ENCODE measurements at places on chromosomes 5 and 9.

- no peak for DNase-seq
Observed at GRCh38 chr5:74200560-74200959, 440.0 kb downstream of the ENC1 start.

- no peak for DNase-seq
Observed at GRCh38 chr9:123389070-123389469, 33.1 kb downstream of the CRB2 start.

DNA sequence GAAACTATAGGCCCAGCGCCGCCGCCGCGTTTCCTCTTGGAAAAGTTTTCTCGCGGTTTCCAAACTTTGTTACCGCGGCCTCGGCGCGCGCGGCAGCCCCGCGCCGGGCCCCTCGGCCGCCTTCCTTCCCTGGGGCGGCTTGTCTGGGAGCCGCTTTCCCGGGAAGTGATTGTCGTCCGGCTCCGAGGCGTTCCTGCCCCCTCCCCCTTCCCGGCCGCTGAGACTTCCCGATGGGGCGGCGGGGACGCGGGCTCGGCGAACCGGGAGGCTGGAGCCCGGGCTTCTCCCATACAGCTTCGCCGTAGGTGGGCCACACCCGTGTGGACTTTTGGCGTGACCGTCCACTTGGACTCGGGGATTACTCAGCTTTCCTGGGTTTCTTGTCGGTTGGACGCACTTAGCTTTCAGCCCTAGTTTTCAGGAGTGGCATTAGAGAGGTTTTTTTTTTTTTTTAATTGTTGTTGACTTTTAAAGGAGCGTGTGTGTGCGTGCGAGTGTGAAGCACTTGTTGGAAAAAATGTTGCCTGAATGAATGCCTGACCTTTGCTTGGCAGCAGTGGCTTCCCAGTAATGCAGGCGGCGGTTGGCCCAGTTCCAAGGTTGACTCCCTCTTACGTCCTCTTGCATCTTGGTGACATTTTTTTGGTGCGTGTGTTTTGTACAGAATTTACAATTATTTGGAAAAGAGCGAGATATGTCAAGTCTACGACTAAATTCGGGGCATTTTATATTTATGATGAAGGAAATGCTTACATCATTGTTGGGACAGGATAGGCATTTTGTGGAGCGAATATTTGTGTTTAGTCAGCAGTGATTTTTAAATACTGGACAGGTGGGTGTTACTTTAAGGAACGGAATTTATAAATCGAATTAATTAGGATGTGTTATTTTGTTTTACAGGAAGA, 821 bp downstream of the CTNNA1 start:
- no peak for DNase-seq

- no peak for DNase-seq
Observed at GRCh38 chr9:14533867-14534640, 159.2 kb downstream of the ZDHHC21 start.

- no peak for DNase-seq
Observed at GRCh38 chr5:102857076-102857818, 102.1 kb downstream of the PAM start.

- no peak for DNase-seq
Observed at GRCh38 chr5:118506217-118506852, 482.0 kb downstream of the DTWD2 start.

DNA sequence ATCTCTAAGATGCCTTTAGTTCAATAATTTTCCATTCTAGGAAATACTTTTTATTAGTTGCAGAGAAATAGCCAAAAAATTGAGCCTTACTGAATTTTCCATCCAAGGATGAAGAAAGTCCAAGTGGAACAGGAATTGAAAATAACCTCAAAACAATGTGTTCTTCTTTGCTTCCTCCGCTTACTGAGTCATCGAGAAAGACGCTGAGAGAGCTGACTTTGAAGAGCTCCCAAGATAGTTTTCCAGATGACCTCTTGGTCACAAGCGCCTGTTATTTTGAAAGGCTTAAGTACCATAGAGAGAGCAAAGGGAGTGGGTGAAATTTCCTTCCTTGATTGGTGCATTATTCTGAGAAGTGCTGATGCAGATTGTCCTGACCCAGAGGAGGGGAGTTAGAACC, 253.5 kb upstream of the ATP10B start:
- DNase-seq = no peak

DNA sequence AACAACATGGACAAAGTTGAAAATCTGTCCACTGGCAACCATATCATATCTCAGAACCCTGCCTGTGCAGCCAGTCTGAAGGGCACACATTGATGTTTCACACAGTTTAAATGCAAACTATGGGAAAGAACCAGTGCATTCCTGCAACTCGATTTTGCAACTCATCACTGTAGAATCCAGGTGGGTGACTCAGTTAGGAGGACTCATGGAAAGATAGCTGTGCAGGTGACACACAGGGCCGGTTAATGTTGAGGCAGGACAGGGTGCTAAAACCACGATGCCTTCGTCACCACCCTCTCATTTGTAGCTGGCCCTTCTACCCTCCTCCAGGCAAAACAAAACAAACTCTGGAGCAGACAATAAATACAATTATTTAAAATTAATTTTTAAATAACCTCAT, 62.8 kb downstream of the TLE1 start:
- DNase-seq = no peak

GRCh38 chr5:7410936-7411511, 15.1 kb downstream of the ADCY2 start:
- no peak for DNase-seq

GRCh38 chr9:112094948-112095681, 80.0 kb downstream of the SUSD1 start:
- no peak for DNase-seq

DNA sequence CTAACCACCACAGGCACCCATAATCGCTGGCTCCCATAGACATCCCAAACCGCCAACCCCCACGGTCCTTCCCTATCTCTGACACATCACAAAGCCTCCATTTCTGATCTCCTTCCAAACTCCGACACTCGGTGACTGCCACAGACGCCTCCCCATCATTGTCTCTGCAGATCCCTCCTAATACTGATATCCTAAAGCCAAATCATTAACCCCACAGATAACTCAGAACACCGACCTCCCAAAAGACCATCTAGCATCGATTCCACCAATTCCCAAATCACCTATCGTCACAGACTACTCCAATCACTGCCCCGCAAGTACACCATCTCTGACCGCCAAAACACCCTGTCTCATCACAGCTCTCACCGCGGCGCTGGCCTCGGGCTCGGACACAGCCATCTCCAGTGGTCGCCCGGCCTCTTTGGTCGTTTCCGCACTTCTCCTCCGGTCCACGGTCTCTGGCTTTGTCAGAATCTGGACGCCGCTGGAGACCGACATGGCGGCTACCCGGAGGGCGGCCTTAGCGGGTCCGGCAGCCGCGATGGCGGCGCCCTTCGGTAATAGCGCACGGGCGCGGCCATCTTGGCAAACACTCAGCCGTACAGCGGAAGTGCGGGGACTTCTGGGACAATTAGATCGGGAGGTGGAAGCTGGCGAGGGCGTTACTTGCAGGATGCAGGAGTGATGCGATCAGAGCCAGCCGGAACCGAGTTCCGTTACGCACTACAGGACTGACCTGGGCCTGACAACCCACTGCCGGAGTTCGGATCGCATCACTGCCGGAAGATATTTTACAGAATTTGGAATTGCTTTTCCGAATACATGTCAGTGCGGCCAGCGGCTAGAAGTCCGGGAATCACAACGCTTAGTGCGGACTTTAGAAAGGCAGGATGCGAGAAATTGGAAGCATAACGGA, at the start of gene ZFP37:
Gene ZFP37 (minus strand): TSS at position 534 of the 916 bp plus-strand sequence. CDS start 36 bp downstream, at position 498.
- DNase-seq = peak; percentile 50

- no peak for DNase-seq
Observed at GRCh38 chr5:133337795-133338445, 274.4 kb downstream of the FSTL4 start.

GRCh38 chr5:151630088-151630487, 39.0 kb upstream of the FAT2 start:
- no peak for DNase-seq

DNA sequence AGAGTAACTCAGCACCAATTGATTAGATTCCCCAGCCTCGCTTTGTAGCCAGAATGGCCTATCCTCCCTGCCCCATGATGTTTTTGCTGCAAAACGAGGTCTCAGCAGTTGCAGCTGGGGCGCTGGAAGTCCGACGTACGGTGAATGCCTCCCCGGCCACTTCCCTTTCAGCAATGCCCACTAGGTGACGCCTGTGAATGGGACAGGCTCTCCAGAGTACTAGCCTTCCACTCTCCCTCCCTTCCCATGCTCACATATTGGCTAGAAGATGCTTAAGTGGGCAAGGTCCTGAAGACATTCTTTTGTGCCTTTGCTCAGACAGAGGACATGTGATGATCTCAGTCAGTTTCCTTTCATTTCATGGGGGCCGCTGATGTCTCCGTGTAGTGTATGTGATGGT, 50.8 kb downstream of the DMRT2 start:
- no peak for DNase-seq

GRCh38 chr5:78841767-78842166, 143.3 kb downstream of the ARSB start:
- DNase-seq = no peak

DNA sequence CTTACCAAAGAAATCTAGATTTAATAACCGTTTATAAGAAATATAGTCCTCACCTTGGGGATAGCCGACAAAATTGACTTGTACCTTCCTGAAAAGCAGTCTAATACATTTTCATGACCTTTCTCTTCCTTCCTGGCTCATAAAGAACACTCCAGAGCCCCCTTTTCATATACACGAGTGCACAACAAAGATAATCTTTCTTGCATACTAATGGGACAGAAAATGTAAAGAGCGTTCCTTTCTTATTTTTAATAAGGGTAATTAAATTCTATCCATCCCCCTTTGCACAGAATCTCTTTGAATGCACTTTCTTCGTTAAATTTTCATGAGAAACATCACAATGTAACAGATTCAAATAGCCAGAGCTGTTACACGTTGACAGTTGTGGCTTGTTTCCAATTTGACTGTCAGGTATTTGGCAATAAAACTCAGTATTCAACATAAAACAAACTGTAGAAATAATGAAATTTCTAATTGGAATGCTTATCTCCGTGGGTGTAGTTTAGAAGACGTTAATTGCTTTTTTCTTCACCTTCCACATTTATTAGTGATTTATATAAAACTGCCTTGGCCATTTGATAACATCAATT, 732.3 kb upstream of the DMAC1 start:
- DNase-seq = no peak

- no peak for DNase-seq
Observed at GRCh38 chr5:118722122-118723020, 266.0 kb downstream of the DTWD2 start.

DNA sequence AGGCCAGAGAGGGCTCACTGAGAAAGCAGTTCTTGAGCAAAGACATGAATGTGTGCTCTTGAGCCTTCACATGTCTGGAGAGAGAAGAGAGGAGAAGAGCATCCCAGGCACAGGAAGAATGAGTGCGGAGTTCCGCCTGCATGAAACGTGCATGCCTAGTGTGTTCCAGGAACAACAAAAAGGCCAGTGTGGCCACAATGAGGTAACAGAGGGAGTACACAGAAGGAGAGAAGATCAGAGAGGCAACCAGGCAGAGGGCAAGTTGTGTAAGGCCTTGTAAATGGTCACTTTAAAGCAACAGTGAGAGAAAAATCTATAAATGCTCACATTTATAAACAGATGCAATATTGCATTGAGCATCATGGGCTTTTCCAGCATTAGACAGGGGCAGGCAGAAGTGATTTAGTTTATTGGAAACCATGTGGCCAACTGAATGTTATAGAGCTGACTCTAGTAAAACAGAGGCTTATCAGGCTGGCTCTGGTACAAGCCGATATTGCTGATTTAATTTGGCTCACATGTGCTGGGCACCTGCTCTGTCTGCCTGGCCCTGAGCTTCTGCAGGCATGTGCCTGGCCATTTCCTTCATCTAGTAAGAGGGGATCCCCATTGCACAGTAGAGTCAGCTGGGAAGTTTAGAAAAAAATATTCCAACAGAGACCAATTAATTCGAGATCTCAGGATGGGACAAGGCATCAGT, 185.3 kb downstream of the SAXO1 start:
- DNase-seq = no peak

GRCh38 chr5:55908804-55909203, 57.6 kb downstream of the IL31RA start:
- no peak for DNase-seq

GRCh38 chr5:159444441-159445082, 114.3 kb upstream of the IL12B start:
- no peak for DNase-seq
